ENCODE measurements at places on chromosomes 16 and 17.
A peak's percentile ranks its signal among the peaks of the same experiment; 100 is the strongest.

DNA sequence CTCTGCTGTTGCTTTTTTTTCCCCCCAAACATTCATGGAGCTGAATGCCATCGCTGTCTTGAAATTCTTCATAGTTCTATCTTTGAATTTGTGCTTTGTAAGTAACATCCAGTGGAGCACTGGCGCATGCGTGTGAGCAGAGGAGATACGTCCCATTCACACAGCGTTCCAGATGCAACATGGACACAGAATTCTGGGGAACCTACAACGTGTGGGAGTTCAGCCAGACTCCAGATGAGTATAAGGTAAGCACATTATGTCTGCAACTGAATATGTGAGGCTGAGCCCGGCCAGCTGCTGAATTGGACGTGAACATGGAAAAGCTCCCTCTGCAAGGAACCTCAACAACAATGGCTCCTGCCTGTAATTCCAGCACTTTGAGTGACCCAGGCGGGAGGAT is 4.3 kb upstream of the ATP1B2 start:
- DNase-seq: no peak

DNA sequence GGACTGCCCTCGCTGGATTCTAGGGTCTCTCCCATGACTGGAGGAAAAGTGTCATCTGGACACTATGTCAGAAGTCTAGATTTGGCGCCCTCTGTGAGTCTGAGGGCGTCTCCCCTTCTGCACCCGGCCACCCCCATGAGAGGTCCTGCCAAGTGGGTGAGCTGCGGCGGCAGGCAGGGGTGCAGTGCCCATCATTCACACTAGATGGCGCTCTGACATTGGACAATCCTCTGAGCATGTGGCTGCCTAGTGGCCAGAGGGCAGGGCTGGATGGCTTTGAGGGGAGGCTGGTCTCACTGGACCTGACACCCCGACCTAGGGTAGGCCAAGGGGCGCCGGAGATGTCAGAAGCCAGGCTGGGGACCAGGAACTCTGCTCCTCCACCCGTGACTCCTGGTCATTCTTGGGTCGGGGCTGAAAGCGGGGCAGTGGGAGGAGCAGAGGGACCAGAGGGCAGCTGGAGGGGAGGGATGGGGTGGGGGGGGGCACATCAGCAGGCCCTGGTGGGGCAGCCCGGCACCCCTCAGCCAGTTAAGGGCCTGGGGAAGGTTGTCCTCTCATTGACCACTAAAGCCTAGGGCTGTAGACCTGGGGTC is 28.0 kb downstream of the MRM1 start:
- DNase-seq: peak; percentile 29

DNA sequence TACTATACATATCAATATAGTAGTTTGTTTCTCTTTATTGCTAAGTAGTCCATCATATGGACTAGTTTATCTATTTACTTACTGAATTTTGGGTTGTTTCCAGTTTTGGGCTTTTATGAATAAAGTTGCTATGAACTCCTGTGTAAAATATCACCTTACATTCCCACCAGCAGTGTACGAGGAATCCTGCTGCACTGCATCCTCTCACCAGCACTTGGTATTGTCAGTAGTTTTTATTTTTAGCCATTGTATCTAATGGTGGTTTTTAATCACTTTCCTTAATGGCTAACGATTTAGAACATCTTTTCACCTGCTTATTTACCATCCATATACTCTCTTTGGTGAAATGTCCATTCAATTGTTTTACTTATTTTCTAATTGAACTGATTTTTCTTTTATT is 24.0 kb downstream of the CDC27 start:
- DNase-seq: no peak

- DNase-seq: no peak
Measured at GRCh38 chr17:19424934-19425868, 14.2 kb downstream of the RNF112 start.

Data from SHP77 treated with DMSO at 0.1 percent for 48 hours (cell line).